CD8-positive, alpha-beta T cell (primary cell): ENCODE measurements at places on chromosomes 6 and 20.
A peak's percentile ranks its signal among the peaks of the same experiment; 100 is the strongest.

DNA sequence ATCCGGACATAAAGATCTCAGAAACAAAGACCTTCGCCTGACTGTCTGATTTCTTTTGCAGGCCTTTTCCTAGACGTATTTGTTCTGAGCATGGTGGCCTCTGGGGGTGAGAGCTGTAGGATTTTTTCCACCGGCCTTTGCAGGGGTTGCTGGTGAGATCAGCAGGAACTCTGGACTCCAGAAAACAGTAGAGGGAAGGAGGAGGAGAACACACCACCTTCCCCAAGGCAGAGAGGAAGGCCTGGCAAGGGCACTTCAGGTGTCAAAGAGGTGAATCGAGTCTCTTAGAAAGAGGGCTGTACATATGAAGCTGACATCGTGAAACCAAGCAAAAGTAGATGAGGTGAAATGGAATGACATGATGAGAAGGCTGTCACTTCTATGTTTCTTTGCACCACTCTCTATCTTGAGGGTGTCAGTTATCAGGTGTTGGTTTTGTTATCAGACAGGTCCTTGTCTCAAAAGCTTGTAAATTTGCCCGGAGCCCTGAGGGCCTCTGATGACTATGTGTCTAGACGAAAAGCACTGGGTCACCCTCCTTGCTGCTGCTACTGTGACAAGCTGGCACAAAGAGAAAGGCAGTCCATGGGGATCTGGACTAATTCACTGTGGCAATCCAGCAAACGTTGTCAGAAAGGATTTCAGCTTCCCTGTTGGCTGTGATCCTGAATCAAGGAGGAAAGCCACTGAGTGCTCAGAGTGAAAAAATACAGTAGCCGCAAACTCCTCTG, 91.3 kb upstream of the MAP3K7 start:
- DNase-seq: no peak

- DNase-seq: no peak
Observed at GRCh38 chr6:108941859-108942258, 93.6 kb downstream of the ARMC2 start.

DNA sequence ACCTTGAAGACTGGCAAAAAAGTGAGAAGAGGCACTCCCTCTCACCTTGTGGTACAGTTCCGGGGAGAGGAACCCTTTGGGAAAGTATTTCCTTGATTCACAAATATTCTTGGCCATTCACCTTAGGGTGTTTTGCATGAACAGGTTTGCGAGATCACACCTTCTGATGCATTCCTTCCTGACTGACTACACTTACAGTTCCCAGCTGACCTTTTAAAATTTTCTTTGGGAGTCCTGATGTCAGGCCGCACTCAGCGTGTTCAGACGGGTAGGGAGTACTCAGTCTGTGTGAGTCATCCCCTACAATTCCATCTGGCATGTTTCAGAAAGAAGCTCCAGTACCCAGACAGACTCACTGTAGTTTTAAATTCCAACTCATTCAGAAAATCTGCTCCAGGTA, 1.7 kb downstream of the ADGRF4 start:
- DNase-seq: no peak

DNA sequence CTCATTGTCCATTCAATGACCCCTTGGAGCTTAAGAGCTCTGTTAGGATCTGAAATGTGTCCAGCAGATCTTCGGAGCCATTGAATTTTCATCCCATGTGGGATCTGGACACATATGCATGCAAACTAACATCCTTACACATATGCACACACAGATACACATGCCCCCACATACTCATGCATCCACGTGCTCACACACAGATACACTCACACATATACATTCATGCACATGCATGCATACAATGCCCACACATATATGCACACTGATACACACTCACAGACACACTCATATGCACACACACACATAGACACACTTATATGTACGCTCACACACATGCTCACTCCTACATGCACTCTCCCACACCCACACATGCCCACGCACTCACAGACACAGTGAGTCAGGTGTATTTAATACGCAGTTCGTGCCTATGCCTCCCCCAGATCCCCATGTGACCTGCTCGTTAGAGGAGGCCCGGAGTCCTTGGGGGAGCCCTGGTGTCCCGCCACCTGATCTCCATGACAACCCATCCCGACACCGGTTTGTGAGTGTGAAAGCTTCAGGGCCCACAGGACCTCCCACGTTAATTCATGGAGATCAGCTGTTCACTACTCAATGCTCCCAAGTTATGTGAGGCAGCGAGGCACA, 121.9 kb upstream of the SULF2 start:
- no peak for DNase-seq

DNA sequence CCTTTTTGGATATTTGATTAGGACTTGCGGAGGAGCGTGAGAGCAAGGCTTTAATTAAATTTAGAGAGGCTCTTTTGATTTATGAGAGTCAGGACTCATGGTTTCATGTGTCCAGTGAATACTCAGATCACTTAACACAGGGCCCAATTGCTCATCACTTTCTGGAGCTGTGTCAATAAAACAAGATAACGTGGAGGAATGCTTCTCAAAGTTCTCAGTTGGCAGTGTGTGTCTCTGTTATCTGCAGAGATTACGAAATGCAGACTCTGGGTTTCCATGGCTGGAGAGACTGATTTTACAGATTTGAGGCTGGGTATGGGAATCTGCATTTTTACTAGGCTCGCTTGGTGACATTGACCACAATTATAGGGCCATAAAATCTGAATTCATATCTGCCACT, 335.8 kb upstream of the FLRT3 start:
- DNase-seq: no peak

- DNase-seq: no peak
Observed at GRCh38 chr6:145882121-145882531, 67.5 kb upstream of the FBXO30 start.

GRCh38 chr6:53179961-53180651, 31.5 kb upstream of the GCM1 start:
- DNase-seq: peak; percentile 43

DNA sequence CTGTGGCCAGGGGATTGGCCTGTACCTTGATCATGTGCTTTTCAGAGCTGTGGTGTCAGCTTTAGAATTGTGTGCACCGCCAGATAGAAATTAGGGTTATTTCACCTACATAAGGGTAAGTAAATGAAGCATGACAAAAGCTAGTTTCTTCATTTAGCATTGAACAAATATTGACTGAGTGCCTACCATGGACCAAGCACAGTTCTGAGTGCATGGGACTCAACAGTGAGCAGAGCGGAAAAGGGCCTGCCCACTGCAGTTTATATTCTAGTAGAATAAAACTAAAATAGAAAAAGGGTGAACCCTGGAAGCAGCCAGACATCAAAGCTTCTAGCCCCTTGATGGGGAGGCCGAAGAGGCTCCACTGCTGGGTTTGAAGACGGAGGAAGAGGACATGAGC, 25.6 kb downstream of the ECT2L start:
- no peak for DNase-seq

DNA sequence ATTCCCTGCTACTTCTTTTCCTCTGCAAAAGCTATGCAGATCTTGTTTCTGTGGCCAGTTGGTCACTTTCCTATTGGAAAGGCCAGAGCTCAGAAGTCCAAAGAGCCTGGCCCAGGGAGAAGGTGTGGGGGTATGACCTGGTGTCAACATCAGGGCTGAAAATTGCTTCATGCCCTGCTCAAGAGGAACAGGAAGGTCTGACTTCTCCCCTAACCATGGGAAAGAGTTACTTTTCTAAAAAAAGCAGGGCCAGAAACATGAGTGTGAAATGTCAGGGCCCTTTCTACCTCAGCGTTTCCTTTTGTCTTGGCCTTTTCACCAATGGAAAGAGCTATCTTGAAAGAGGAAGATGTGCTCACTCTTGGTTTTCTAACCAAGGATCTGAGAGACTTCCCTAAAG, 117.4 kb downstream of the MAFB start:
- no peak for DNase-seq

DNA sequence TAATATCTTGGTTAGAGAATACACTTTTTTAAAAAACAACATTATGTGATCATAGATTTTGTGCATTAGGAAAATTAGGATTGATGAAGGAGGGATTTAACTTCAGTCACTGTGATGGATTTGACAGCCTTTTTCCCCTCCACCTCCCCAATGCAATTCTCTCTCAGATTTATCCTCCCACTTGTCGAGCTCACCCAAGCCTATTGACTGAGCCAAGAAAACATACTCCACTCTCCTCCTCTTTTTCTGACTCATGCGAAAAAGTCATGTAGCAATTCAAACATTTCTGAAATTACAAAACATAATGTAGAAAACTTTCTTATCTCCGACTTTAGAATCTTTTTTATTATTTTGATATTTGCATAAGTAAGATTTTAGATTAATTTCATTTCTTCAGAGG, 24.1 kb downstream of the KLHL32 start:
- DNase-seq: no peak

- DNase-seq: no peak
Observed at GRCh38 chr20:50023116-50023805, 40.5 kb downstream of the SNAI1 start.

DNA sequence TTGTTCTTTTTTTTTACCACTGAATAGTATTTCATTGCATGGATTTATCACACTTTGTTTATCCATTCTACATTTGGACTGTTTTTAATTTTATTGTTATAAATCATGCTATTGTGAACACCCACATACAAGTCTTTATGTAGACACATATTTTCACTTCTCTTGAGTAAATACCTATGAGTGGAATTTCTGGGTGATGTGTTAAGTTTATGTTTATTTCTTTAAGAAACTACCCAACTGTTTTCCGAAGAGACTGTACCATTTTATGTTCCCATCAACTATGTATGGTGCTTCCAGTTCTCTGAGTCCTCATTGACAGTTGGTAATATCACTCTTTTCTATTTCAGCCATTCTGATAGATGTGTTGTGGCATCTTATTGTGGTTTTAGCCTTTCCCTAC, 54.0 kb downstream of the RIN2 start:
- DNase-seq: no peak

DNA sequence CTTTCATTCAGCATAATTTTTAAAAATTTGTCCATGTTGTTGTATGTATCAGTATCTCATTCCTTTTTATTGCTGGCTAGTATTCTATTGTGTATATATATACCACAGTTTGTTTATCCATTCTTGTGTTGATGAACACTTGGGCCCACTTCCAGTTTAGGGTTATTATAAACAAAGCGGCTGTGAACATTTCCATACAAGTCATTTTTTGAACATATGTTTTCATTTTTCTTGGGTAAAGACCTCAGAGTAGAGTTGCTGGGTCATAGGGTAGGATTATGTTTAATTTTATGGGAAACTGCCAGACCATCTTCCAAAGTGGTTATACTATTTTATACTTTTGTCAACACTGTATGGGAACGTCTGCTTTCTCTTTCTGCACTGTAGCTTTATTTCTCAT, 55.3 kb downstream of the RBM24 start:
- DNase-seq: no peak

DNA sequence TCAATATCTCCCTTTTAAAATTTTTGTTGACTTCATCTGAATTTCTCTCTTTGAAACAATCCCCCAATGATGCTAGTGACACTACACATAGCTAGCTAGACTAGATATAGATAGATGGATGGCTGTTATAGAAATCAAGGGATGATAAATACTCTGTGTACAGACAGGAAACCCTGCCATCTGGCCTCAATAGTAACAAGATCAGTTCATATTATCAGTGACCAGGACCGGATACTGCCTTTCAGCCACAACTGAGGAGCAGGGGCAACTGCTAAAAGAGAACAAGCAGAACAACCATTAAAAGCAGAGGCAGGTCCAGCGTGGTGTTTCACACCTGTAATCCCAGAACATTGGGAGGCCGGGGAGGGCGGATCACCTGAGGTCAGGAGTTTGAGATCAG, 118.3 kb upstream of the FAM184A start:
- no peak for DNase-seq

- no peak for DNase-seq
Observed at GRCh38 chr6:22954749-22955385, 385.5 kb downstream of the HDGFL1 start.
